Fibroblast of skin of right quadriceps (primary cell): ENCODE measurements at places on chromosomes 11 and 22.

DNA sequence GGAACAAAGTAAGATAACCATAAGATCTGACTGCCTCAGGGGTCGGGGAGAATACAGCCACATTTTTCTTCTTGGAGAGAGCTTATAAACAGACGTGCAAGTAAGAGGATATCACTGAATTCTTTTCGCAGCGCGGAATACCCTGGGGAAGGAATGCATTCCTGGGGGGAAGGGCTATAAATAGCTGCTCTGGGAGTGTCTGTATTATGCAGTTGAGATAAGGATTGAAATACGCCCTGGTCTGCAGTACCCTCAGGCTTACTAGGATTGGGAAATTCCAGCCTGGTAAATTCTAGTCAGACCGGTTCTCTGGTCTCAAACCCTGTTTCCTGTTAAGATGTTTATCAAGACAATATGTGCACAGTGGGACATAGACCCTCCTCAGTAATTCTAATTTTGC is 1491.7 kb upstream of the RAG2 start:
- DNase-seq = peak; percentile 55

DNA sequence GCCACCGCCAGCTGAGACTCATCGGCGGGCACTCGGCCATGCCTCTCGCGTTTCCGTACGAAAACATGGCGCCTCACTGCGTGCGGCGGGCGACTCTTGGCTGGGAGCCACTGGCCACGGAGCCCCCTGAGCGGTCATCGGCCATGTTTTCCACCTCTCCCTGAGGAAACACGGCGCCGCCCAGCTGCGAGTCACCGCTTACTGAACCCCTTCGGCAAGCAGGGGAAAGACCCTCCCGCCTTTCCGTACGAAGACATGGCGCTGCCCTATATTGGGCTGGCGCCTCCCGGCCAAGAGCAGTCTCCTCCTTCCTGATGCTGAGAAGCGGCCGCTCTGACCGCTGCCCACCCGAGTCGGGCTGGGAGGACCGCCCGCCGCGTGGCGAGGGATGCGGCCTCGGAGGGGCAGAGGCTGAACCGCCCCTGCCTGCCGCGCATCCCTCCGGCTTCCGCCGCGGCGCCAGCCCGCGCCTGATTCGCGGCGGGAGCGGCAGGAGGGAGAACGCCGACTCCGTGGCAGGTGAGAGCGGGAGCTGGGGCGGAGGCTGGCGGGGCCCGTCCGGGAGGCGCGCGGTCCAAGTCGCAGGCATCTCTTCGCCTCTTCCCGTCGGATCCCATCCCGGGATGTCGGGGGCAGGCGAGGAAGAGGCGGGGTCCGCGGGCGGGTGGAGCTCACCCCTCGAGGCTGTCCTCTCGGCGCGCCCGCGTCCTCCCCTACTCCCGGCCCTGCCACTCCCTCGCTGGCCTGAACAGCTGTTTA is at the start of gene TCP11L1:
Gene TCP11L1 (plus strand): TSS at position 299 of the 759 bp plus-strand sequence. CDS start 4,202 bp downstream, outside the sequence.
- peak; percentile 94 for DNase-seq

DNA sequence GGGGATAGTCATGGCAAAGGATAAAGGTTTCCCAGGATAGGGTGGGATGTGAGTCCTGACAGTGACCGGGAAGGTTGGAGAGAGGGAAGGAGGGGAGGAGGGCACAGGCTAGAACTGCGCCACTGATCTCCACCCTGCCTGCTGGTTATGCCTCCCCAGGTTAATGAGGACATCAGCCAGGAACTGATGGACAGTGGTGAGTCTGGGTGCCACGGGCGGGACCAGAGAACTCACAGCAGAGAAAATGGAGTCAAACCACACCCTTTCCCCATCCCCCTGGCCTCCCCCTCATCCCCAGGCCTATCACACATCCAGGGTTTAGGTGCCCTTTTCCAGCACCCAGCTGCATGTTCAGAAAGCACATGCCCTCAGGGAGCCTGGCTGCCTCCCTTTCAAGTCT is 10.2 kb downstream of the ANKK1 start:
- DNase-seq = no peak

GRCh38 chr11:75576017-75576416 is 14.0 kb downstream of the SERPINH1 start:
- DNase-seq = no peak

GRCh38 chr11:126899961-126900748 is 100.4 kb downstream of the KIRREL3 start:
- DNase-seq = no peak

DNA sequence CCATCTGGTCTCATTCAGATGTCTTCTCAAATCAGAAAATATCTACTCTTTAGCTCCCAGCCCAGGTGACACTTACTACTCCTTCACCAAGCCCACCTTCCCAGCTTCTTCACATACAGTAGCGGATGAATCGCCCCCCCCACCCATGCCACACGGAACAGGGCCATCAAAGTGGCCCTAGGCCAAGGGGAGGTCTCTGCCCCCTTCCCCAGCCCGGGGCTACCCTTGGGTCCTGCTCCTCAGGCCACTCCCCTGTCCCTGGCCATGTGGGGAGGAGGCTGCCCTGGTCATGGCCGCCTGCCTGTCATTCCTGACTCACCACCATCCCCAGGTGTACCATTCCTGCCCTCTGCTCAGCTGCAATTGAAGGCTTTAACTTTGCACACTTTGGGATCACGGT is 142.8 kb downstream of the NECTIN1 start:
- DNase-seq = no peak

GRCh38 chr11:13897646-13898276 is 64.8 kb upstream of the SPON1 start:
- no peak for DNase-seq

DNA sequence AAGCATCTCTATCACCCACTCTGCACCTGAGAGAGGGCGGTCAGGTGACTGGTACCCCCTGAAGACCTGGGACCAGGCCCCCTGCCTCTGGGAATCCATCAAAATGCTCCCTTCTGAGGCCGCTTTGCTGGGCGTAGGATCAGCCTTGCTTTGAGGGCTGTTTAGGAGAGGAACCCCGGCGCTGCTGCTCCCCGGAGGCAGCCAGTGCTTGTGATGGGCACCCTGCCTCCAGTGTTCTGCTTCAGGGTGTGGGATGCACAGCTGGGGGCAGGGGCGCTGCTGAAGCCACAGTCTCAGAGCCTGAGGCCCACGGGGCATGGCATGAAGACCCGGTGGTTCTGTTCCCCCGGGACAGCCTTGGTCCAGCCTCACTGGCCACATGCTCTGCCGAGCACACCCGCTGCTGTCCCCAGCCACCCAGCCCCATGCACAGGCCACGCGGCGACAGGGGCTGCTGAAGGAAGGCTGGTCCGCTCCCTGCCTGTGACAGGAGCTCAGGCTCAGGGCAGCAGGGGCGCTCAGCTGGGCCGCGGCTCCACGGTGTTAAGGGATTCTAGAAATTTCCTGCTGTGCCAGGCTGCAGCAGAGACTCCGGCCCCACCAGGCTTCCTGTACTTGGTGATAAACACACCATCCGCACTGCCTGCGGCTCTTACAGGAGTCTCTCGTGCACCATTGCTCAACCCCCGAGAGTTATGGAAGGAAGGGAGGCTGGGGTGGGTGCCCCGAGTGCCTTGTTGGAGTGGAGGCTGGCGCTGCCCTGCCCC is 91.0 kb downstream of the KCNQ1 start:
- no peak for DNase-seq

DNA sequence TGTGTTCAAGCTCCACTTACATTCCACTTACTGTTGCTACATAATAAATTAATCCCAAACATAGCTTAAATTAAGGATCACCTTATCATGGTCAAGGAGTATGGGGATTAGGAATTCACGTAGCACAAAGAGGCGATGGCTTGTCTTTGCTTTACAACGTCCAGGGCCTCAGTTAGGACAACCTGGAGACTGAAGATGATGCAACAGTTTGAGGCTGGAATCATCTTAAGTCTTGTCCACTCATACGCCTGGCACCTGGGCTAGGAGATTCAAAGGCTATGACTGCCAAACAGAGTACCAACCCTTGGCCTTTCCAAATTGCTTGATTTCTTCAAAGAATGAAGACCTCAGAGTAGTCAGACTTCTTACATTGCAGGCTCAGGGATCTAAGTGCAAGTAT is 149.1 kb downstream of the SBF2 start:
- DNase-seq = no peak

- no peak for DNase-seq
Measured at GRCh38 chr11:93514712-93515111, 28.5 kb downstream of the SMCO4 start.

- no peak for DNase-seq
Measured at GRCh38 chr11:1100417-1101245, 26.0 kb downstream of the MUC2 start.

DNA sequence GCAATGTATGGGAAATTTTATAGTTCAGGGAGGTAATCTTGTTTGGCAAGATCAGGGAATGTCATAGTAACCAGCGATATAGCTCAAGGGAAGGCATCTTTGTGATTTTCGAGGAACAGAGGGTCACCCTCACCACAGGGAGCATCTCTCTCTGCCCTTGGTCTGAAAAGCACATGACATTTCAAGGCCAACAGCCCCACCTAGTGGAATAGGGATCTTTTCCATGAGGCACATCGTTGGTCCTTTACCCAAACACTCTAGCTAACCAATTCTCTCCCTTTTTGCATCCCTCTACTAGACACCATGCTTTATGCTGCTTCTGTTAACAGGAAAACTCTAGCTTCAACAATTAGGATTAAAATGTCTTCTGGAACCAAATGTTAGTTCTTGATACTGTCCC is 179.0 kb downstream of the GRM5 start:
- DNase-seq = peak; percentile 31

GRCh38 chr11:109165035-109165434 is 257.0 kb upstream of the C11orf87 start:
- no peak for DNase-seq

DNA sequence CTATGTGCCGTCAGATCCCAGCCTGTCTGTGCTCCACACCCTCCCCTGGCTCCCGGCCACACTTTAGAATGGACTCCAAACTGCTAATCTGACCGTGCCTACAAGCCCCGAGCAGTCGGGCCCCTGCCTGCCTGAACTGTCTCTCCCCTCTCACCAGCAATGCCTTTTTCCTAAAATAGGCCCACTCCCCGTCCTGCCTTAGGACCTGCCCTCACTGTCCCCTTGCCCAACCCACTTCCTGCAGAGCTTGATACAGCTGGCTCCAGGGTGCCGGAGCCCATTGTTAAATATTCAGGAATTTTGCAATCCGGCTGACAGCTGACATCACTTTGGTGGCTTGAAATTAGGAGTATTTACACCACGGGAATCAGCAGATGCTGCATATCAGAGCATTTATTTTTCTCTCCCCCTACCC is 21.4 kb downstream of the MN1 start:
- peak; percentile 39 for DNase-seq

DNA sequence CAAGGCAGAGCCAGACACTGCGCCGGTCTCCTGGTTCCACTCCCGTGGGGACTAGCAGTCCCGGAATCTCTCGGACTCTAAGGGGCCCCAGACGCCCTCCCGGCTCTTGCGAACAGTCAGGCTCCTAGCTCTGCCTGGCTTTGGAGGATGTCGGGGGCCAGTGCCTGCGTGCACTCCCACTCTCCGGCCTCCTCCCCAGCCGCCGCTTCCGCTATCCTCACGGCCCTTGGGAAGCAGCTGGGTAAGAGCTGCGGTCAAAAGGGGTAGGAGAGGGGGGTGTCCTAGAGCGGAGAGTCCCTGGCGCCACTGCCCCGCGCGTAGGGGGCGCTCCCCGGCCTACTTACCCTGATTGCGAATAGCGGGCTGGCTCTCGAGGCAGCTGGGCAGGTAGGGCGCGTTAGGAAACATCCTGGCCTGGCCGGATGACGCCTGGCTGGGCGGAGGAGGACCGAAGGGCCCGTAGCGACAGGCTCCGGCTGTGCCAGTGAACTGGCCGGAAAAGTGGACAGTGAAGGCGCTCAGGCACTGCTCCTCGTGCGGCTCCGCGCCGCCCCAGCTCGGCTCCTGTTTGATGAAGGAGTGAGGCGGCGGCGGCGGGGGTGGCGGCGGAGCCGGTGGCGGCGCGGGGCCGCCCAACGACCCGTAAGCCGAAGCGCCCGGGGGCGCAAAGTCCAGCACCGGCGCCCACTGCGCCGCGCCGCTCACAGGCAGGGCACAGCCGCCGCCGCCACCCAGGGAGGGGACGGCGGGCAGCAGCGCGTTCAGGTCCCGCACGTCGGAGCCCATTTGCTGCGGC is 785 bp downstream of the WT1 start:
- no peak for DNase-seq

DNA sequence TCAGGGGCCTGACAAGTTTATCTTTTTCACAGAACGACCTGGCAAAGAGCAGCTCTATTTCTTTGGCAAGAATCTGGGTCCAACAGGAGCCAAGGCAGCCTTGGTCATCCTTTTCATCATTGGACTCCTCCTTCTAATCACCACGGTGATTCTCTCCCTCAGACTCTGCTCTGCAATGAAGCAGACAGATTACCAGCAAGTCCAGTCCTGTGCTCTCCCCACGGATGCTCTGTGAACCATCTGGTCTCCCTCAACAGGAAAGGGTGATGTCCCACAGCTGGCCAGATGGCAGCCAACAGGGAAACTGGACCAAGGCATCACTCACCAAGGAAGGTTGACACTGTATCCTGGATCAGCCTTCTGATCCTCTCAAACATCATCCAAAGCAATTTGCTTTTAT is 17.0 kb upstream of the PANX1 start:
- DNase-seq = no peak

DNA sequence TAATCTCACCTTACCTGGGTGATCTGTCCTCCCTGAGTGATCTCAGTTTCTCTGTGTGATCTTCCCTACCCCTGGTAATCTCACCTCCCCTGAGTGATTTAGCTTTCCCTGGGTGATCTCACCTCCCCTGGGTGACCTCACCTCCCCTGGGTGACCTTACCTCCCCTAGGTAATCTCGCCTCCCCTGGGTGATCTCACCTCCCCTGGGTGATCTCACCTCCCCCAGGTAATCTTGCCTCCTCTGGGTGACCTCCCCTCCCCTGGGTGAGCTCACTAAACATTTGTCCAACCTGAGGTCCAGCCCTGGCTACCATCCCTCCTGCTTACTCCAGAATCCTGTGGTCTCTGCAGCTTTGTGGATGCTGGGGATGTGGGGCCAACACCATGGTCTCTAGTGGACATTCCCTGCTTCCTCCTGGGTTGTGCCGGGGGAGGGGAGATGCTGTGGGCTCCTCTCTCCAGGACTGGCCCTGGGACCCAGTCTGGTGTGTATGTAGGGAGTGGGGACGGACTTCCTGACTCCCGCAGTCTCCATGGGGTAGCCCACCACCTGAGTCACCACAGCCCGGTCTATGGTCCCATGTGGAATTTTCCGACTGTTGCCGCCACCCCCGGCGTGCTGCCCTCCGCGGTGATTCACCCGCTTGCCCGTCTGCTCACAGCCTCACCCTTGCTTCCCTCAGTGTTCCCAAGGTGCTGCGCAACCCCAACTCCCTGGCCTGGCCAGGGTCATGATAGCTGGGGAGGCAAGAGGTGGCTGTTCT is 9.9 kb downstream of the LSP1 start:
- no peak for DNase-seq
